CD4-positive, alpha-beta T cell treated with Interleukin-15 for 1 hour (primary cell): ENCODE measurements at places on chromosomes 12 and 14.

DNA sequence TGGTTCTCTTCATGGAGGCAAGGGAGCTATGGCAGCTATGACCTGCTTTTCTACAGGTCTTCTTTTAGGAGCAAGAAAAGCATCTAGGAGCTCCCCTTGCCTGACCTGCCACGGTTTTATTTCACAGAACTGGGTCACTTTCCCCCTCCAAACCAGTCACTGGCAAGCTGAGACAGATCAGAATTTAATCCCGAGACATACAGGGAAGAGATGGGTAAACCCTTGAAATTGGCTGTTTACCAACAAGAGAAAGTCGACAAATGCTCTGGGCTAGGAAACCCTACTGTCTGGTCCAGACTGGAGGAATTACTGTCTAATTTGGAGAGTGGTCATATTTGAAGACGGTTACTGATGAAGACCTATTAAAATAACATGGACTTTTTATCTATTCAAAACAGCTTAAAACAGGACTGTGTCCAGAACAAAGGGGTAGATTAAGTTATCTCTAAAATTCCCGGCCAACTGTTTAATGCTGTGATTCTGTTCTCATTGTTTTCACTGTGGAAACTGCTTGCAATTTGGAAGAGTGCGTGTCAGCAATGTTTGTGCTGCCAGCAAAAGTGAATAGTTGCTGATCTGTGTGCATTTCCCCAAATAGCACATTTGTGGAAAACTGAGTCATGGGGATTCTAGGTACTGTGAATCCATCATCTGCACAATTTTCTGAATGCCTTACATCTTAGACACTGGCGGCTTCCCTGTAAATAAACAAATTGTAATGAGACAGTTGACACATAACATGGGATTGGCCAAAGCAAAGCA lies 73.4 kb upstream of the EEA1 start:
- no peak for DNase-seq

DNA sequence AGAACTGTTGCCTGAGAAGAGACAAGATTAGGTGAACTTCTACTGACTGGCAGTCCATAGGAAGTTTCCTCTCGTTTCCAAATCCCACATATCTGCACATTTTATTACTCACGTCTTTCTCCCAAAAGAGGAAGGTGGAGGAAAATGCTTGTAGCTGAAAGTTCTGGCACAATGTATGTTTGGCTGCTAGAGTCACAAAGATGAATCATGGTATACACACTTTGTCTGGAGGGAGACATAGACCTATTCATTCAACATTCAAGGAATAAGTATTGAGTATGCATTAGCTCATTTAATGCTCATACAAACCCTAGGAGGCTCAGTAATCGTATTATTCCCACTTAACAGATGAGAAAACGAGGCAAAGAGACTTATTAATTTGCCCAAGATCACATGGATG lies 291.8 kb downstream of the FOXN3 start:
- DNase-seq: no peak

- DNase-seq: no peak
These were observed 3.5 kb downstream of the GCN1 start for GRCh38 chr12:120190985-120191480.

DNA sequence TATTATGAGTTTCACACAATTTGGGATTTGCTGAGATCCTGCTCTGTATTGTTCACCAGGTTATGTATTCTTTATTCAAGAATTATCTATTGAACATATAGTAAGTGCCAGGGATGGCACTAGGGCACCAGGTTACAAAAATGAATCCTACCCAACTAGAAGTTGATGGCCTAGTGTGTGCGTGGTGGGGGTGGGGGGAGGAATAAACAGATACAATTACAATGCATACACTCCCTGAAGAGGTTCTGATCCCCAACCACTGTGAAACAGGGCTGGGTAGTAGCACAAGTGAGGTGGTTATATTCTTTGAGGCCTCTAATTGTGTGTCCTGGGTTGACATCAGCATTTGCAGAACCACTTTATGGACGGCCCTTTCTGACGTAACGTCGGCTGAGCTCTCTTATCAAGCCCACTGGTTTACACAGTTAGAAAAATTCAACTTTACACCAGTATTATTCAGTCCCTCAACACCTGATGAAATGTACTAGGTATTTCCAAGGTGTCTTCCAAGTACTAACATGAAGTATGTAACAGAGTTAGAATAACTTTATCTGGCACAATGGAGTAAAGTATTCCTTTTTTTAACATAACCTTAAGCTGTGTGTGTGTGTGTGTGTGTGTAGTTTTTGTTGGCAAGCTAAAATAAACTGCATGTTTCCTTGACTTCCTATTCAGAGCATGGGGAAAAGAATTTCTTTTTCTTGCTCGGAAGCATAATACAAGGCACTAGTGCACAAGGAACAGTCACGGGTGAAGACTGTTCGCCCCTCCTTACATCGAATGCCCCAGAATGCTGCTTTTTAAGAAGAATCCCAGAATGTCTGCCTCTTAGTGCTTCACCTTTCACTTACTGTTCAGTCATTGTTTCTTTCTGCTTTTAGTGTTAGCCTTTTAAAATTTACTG lies 8.1 kb upstream of the GLRX5 start:
- no peak for DNase-seq

GRCh38 chr12:131060011-131060703 lies 106.5 kb downstream of the ADGRD1 start:
- DNase-seq: no peak

- no peak for DNase-seq
These were observed 14.1 kb downstream of the GPX2 start for GRCh38 chr14:64928239-64929013.

DNA sequence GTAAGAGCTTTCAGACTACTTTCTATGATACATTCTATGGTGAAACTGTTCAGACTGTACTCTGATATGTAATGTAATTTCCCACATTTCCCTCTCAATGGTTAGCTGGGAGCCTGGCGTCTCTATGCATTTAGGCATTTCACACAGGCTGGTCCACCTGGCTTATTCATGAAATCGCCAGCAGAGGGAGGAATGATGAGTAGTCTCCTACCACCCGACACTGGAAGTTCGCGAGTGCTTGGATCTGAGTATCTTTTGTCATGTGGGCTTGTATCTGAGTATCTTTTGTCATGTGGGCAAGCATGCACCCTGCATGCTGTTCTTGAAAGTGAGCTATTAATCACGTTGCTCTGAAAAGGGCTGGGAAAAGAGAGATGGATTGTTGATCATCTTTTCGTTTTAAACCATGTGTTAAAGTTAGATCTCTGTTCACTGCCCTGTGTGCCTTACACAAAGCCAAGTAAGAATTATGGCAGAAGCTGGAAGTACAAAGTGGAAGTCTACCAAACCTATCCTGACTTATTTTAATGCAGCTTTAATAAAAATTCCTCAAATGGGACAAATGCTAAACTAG lies 235.0 kb downstream of the ATP23 start:
- no peak for DNase-seq

DNA sequence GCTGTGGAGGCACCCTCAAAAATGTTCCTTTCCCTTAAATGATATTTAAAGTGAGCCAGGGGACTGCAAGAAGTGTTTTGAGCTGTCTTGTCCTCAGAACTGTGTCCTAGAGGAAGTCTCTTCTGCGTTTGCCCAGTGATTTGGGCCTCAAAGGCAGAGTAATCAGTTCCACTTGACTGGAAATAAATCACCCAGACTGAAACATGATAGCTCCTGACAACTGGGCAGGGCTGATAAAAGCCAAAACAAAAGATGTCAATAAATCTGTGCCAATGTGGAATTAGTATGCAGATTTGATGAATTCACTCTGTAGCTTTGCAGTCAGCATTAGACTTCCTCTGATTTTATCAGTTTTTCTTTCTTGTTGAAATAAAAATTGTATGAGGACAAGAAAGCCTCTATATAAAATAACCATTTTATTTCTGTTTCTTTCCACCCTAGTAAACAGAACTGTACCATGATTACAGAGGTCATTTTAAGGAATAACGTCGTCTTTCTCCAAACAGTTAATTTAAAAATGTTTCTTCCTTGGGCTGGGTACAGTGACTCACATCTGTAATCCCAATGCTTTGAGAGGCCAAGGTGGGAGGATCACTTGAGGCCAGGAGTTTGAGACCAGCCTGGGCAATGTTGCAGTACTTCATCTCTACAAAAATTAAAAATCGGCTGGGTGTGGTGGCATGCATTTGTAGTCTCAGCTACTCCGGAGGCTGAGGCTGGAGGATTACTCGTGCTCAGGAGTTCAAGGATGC lies 180.8 kb downstream of the ERC1 start:
- no peak for DNase-seq

DNA sequence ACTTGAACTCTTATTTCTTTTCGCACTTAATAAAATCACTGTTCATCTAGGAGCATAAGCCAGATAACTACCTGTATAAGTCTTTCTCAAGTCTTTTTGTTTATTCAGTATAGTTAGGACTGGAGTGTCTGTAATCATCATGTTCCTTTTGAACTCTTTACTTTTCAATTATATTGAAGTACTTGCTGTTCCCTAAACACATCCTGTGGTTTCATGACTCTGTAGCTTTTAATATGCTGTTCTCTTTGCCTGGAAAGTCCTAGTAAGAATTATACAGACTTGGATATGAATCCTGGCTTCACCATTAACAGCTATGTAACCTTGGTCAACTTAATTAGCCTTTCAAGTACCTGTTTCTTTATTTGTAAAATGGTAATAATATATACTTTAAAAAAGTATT lies 88.2 kb downstream of the CCDC91 start:
- DNase-seq: no peak

- DNase-seq: no peak
These were observed 8.6 kb upstream of the G2E3 start for GRCh38 chr14:30550335-30550734.

DNA sequence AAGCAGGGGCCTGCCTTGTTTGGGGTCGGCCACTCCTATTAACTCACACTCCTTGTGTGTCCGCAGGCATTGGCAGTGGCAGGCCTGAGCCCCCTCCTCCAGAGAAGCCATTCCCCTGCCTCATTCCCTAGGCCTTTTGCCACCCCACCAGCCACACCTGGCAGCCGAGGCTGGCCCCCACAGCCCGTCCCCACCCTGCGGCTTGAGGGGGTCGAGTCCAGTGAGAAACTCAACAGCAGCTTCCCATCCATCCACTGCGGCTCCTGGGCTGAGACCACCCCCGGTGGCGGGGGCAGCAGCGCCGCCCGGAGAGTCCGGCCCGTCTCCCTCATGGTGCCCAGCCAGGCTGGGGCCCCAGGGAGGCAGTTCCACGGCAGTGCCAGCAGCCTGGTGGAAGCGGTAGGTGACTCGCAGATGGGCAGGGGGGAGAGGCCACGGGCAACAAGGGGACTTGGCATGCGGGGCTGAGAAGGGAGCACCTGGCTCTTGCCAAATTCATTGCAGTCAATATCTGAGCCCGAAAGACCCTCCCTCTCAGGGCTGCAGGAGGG lies 106.3 kb upstream of the FKBP4 start:
- no peak for DNase-seq

DNA sequence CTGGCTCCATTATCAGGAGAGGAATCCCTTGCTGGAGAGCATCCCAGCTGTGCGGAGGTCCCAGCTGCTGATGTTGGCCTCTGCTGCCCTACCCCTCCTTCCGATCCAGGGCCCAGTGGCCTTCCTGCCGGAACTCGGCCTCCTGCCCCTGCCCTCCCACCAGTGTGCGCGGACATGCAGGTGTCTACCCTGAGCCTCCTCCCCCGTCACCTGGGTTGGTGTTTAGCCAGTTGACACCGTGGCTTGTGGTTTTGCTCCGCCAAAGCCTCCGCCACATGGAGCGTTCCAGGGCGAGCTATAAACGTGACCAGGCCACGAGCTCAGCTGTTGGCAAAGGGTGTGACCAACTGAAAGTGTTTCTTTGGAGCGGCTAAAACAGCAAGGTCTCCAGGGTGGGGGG lies 1104.3 kb downstream of the BCL11B start:
- no peak for DNase-seq

DNA sequence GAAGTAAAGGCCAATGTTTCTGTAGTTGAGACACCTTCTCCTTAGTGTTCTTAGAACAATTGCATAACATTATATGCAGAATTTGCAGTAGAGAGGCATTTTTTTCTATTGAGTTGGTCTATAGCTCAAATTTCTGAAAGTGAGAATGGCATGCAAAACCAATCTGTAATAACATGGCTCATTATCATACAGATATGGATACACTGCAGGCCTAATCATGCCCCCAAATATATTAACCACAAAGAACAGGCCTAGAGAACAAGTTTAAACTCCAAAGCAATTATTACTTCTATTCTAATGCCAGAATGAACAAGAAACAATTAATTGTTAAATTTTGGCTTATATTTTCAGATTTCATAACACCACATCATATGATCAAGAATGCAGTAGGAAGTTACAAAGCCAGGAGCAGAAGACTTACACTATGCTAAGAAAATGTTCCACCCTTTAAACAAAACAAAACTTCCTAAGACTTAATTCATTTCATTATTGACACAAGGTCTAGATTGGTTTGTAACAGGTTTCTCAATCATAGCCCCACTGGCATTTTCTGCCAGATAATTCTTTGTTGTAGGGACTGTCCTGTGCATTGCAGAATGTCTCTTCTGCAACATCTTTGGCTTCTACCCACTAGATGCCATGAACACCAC lies 26.9 kb downstream of the TMTC1 start:
- DNase-seq: no peak

DNA sequence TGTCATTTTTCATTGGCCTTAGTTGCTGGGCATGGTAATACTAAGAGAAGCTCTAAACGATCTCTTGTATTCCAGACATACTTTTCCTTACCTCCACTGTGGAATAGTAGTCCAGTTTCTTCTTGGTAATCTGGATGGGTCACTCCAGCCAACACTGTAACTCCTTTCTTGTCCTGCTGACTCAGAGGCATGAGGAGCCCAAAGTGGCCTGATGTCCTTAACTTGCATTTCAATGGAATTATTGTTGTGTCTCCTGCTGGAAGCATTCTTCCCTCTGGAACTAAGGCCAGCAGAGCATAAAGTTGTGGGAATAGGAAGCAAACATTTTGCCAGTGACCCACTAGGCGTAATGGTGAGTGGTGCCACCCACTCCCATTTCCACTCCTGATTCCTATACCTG lies 33.1 kb downstream of the DAAM1 start:
- no peak for DNase-seq

GRCh38 chr12:52672321-52672933 lies 7.8 kb downstream of the KRT1 start:
- DNase-seq: no peak

DNA sequence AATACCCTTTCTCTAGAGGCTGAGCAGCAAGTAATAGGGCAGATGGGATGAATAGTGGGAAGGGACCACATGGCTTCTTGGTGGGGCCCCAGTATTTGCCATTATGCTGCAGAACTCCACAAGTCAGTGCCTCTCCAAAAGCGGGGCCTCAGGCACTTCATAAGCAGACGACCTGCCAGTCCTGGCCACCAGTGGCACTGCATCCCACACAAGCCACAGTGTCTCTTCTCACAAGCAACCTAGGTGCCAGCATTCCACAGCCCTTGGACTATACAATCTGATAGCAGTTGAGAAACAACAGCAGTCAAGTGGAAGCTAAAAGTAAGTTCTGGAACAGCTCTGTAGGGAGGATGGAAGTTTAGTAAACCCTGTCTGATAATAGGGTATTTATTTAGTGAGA lies 4.2 kb upstream of the SLC8A3 start:
- no peak for DNase-seq

GRCh38 chr12:132029503-132030300 lies 80.0 kb downstream of the EP400 start:
- DNase-seq: no peak
